SW 1271 (cell line): ENCODE measurements at places on chromosomes 7 and 10.

- no peak for DNase-seq
These were observed 52.6 kb upstream of the SMNDC1 start for GRCh38 chr10:110357252-110357780.

- no peak for DNase-seq
These were observed 53.5 kb upstream of the PPP2R2D start for GRCh38 chr10:131847241-131847783.

DNA sequence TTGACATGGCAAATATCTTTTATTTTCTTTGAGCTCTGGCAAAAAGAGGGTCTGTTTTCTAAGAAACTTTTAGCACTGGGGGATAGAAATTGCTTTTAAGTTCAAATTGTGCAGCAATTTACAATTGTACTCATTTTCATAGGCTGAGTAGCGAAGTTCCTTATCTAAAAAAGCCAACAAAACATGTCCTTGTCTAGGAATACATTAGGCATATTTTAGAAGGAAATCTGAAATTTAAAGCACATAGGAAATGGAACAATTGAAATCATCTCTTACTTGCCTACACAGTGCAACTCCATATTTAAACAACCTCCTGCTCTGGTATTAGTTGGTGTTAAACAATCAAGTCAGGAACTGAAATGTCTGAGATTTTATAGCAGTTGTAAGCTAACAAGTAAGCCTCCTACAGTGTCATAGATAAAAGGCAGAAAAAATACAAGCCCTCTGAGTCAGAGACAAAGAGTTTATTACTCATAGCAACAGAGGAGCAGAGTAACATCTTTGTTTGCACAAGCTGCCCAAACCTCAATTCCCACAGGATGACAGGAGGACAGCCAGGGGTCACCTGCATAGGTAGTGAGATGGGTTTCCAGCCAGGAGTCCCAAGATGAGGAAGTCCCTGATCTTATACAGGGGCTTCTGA is 280.2 kb upstream of the HGF start:
- no peak for DNase-seq

- peak; percentile 64 for DNase-seq
These were observed 652 bp downstream of the ATOH7 start for GRCh38 chr10:68231106-68231816.

- no peak for DNase-seq
These were observed 117.5 kb downstream of the AHR start for GRCh38 chr7:17415955-17416354.

DNA sequence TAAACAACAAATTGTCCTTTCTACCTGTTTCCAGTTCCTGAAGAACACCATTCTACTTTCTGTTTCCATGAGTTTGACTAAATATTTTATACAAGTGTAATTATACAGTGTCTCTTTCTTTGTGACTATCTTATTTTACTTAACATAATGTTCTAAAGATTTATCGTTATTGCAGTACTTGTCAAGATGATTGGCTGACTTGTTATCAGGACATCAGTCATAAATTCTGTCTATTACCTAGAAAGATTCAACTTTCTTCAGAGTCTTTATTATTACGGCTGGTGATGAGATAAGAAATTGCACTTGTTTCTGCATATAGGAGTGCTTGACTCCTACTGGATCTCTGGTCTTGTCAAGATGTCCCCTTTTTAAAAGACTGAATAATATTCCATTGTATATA is 93.9 kb upstream of the ZNF92 start:
- no peak for DNase-seq
